ENCODE measurements at places on chromosomes 16 and 17.

DNA sequence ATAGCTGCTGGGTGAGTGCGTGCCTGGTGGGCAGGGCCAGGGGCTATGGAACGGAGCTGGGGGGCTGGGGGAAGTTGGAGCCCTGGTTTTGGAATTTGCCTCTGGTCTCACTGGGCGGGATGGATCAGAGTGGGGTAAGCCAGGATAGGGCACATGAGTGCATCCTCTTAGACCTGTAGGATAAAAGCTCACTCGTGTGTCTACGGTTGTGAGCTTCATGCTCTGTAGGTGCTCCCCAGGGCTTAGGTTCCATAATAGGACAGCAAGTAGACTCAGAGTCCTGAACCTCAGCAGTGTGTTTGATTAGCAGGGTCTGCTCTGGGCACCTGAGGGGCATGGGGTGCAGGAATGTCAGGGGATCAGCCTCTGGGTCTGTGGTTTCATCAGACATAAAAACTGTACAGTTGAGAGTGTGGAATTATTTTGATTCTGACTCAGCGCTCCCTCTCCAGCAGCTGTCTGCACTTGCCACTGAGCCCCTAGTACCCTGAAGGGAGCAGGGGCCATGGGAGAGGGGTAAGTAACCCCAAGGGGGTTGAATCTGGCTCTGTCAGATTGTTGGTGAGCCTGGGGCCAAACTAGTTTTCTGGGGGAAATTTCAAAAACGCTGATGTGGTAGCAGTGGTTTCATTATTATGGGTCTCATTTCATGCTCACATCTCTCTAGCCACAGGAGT lies 84.2 kb upstream of the LGALS9 start:
- DNase-seq: peak; percentile 62

DNA sequence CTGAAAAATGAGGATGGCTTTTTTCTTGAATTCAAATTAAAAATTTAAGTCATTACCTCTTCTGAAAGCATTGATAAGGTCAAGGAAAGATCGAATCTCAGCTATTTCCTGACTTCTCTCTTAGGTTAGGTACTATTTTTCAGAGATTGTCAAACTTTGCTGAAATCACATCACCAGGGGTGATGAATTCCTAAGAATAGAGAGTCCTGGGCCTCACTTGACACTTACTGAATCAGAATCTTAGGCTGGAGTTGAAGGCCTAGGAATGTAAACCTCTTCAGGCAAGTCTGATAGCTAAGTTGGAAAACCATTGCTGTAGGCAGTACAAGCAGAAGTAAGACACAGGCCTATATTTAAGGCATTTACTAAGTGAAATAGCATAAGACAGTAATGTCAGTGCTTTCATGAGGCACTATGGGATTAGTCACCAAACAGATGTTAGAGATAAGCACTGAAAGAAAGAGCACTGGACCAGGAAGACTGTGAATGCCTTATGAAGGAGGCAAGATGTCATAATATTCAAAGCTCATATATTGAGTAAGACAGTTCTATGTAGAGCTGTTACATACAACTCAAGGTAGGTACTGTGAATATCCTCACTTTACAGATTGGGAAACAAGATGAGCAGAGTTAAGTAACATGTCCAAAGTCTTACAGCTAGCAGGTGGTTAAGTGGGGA lies 21.5 kb downstream of the DCAF7 start:
- peak; percentile 18 for DNase-seq

DNA sequence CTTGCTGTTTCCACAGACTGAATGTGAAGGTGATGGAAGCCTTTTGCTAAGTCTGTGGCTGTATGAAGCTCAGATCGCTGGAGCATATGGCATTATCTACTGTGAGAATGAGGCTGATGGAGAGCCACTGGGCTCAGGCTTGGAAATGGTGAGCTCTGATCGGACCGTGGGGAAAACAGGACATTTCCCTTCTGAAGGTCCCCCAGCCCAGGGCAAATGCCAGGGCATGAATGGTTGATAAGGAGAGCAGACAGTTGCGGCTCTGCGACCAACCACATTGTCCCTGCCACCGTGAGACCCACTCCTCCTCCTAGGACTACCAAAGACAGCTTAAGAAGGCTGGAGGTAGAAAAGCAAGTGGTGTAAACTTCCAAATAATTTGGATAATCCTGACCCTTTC lies 4.7 kb upstream of the CUEDC1 start:
- DNase-seq: no peak

- DNase-seq: no peak
Measured at GRCh38 chr16:88966986-88967829, 9.8 kb downstream of the CBFA2T3 start.

DNA sequence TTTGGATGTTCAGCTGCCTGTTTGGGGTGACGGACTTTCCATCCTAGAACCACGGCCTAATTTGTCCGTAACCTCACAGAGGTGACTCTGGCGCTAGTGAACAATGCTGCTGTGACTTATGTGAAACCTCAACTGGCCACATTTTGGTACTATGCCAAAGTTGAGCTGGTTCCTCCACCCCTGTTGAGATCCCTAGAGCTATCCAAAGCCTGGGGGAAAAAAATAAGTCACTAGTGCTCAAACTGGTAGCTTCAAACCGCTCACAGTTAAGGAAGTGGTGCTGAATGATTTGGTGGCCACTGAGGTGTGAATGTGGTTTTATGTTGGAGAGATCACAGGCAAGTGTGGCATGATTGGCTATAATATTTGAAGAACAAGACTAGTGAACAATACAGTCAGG lies 11.3 kb upstream of the TUBG2 start:
- no peak for DNase-seq

- DNase-seq: no peak
Measured at GRCh38 chr16:26816266-26816665, 250.5 kb upstream of the C16orf82 start.

GRCh38 chr17:32671896-32672295 lies 185.1 kb downstream of the CDK5R1 start:
- DNase-seq: no peak

- DNase-seq: no peak
Measured at GRCh38 chr17:66682283-66682682, 152.6 kb upstream of the CACNG5 start.

DNA sequence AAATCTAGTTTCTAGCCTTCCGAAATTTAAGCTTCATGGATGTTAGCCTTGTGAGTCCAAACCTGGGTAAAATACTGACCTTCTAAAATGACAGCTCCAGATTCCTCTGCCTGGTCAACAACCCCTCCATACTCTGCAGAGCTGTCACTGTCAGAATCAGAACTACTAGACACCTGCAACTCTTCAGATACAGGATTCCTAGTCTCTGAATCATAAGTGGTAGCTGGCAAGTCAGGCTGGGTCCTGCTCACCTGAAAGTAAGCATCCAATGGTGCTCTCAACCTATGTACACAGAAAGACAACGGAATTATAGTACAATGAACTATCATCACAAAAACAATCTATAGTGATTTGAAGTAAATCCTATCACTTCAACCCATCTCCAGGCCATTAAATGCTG lies 14.8 kb downstream of the RFWD3 start:
- DNase-seq: no peak

GRCh38 chr17:40345161-40345993 lies 19.2 kb downstream of the GJD3 start:
- no peak for DNase-seq

DNA sequence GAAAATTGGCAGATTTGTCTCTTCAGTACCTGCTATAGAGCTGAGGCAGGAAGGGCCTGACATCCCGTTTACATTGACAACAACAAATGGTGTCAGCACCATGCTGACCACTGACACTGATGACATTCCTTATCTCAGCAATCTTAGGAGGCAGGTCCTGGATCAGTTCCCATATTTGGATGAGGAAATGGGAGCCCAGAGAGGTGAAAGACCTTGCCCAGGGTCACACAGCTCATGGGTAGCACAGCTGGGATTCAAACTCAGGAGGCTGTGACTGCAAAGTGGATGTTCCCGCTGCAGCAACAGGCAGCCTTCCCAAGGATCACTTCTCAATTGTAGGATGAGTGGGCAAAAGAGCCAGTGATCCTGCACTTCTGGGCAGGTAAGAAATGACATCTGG lies 30.5 kb upstream of the CACNG4 start:
- no peak for DNase-seq

- DNase-seq: no peak
Measured at GRCh38 chr17:18328643-18329204, 13.6 kb downstream of the SMCR8 start.
